ENCODE measurements at places on chromosomes 1 and 21.

DNA sequence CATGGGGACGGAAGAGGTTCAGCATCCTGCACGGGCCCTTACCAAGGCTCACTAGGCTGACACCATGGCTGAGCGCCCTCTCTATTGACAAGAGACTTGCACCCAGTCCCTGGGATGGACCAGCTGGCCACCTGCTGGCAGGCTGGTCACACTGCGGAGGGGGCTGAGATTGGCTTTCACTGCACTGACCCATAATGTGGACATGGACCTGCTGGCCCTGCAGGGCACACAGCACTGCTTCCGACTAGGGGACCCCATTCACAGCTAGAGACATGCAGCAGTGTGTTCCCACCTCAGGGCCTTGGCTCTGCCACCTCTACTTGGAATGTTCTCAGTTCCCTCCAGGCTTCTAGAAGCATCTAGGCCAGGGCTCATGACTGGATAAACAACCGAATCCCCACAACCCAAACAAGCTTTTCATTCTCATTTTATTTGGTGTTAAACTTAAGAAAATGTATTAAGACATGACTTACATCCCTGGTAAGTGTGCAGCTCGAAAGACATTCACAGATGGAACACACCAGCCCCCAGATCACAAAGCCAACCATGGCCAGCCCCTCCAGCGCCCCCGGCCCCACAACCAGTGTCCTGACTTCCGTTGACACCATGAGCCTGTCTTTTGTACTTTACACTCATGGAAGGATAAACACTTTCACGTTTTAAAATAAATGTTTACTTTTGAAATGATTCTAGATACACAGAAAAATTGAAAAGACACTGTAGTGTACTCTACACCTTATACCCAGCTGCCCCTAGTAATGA lies 9.3 kb upstream of the SRARP start:
- peak; percentile 36 for DNase-seq

- peak; percentile 13 for DNase-seq
These were observed 14.1 kb downstream of the COP1 start for GRCh38 chr1:176193023-176193422.

- no peak for DNase-seq
These were observed 623.4 kb upstream of the ADAMTS5 start for GRCh38 chr21:27590271-27590670.

DNA sequence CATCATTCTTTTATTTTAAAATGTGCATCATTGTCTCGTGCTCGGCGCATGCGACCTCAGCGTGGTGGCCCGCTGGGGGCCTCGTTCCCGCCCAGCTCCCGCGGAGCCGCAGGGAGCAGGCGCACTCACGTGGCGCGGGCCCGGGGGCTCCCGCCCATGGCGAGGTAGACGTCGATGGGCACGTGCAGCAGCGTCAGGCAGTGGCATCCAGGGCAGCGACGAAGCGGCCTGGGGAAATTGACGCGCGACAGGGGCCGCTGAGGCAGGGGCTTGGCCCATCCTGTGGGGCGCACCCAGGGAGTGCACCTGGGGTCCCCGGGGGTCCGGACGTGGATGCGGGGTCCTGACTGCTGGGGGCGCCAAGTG lies 994 bp downstream of the FAM229A start:
- DNase-seq = no peak

- DNase-seq = no peak
These were observed 61.4 kb upstream of the CNN3 start for GRCh38 chr1:94988356-94988755.
